ENCODE measurements at places on chromosomes 16 and 17.

DNA sequence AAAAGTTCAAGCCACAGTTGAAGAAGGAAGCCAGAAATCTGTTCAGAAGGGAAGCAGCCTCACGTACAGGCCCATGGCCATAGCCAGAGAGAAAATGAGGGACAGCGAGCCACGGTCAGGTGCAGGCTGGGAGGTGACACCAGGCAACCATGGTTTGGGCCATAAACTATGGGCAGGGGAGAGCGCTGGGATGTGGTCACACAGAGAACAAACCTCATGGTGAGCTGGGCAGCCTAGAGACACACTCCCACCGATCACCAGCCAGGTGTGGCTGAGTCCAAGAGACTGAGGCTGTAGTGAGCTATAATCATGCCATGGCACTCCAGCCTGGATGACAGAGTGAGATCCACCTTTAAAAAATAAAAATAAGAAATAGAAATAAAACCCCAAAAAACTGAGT lies 76.5 kb downstream of the NETO2 start:
- no peak for DNase-seq

- no peak for DNase-seq
Measured at GRCh38 chr16:4702466-4702808, 9.1 kb downstream of the NUDT16L1 start.

DNA sequence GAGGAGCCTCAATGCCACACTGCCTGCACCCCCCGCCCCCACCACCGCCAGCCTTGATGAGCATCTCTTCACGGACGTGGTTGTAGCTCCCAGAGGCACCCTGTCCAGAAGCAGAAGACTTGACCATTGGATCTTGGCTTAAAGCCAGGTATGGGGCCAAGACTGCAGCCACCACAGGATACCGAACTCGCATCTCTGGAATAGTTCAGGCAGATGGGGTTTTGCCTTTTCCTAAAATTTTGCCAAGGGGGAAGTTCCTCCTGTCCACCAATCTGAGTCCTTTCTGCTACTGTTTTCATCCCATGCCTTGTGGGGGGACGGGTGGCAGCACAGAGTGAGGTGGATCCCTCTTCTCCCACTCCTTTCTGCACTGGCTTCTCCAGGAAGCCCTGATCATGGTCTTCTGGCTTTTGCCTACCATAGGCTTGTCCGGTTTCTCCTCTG lies 939 bp downstream of the CORO6 start:
- no peak for DNase-seq

- DNase-seq = no peak
Measured at GRCh38 chr17:33864758-33865229, 390.3 kb upstream of the CCL2 start.

DNA sequence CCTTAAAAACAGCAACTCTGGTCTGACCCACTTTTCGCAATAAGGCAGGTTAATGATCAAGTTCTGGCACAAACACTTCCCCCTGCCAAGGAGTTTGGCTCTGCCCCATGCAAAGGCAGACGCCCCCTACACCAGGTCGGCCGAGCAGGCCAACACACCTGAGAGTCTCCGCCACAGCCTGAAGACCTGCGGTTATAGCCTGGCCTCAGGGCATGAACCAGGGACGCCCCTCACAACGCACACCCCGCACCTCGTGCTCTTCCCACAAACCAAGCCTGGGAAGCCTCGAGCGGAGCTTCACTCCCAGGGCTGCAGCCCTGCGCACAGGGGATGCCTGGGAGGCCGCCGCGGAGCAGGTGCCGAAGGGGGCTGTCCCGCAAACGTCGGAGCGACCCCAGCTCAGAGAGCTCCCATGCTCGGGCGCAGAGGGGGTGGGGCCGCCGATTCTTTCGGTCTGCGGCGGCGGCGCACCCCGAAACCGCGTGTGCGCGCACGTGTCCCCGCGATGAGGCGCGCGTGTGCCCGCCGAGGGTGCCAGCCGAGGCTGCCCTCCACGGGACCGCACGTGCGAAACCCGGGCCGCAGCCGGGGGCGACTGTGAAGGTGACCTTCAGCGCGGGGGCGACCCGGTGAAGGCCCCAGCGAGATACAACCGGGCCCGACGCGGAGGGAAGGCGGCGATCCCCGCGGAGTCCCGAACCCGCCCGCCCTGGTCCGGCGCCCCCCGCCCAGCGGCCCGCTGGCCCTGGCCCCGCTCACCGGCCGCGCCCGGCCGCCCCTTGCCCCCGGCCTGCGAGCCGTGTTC lies 559 bp downstream of the CLUH start:
- no peak for DNase-seq

DNA sequence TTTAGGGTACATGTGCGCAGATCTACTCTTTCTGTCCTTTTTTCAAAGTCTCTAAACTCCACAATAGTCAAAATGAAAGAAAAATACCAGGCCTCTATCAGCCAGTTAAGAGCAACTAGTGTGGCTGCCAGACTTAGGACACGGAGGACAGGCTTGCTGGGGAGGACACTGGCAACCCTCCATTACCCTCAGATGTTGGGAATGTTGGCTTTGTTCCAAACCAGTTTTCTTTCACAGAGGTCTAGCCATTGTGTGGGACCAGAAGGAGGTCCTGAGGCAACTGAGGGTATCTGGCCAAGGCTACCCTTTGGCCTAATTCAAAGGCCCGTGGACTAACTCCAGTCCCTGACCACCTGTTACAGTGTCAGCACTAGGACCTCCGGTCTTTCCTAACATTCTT lies 51.2 kb upstream of the MED9 start:
- no peak for DNase-seq

DNA sequence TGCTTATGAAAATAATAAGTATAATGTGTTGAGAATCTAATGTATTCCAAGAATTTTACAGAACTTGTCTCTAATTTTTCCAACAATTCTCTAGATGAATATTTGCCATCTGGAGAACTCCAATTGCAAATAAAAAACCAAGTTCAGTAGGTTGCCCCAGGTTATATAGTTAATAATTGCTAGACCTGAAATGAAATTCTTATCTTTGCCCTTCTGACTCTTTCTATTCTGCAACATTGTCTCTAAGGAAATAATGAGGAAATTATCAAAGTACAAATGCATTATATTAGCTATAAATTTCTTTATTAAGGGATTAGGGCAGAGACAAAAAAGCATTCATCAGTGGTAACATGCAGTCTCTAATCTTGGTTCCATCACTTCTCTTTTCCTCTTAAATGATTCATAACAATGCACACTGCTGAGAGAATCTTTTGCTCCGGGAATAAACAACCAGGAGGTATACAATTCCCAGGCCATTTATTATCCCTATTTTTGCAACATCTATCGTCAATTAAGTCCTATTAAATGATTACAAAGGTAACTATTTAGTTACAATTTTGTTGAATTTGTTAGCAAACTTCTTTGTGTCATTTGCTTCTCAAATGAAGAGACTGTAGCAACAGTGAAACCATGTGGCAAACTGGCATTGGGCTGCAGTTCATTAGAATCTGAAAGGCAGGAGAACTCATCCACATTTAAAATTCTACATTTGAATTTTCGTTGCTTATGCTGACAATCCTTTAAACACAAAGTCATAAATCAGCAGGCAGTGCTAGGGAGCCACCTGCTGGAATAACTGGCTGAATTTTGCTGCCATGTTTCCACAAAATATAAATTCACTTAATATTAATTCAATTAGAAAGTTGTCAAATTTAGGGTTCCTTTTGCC lies 349.6 kb downstream of the KIF2B start:
- peak; percentile 66 for DNase-seq

DNA sequence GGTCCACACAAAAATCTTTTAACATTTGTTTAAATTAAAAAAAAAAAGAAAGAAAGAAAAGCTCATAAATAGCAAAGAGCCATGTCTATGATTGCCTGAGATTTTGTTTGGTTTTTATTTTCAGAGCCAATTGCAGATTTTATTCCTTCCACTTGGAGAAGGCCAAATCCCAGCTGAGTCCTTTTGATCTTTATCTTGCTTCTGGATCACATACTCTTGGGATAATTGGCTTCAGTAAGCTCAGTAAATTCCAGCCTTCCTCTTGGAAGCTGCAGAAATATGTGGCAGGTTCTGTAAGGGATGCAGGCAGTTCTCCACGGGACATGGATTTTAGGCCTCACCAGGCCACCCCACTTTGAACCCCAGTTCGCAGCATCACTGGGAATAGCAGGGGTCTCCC lies 63.3 kb upstream of the TMC5 start:
- no peak for DNase-seq

DNA sequence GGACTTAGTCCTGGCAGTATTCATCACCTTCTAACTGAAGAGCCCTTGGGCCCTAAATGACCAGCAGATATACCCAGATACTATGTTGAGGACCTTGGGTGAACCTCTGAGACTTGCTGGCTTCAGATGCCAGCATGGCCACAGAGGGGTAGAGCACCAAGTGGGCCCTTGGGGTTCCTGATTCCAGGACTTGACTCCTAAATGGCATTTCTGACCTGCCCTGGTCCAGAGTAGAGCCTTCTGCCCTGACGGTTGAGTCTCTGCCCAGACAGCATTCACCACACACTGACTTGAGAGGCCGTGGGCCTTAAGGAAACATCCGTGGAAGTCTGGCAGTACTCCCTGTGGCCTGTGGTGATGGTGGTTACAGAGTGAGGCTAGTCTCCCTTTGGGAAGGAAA lies 2.8 kb upstream of the APPBP2 start:
- DNase-seq = no peak

DNA sequence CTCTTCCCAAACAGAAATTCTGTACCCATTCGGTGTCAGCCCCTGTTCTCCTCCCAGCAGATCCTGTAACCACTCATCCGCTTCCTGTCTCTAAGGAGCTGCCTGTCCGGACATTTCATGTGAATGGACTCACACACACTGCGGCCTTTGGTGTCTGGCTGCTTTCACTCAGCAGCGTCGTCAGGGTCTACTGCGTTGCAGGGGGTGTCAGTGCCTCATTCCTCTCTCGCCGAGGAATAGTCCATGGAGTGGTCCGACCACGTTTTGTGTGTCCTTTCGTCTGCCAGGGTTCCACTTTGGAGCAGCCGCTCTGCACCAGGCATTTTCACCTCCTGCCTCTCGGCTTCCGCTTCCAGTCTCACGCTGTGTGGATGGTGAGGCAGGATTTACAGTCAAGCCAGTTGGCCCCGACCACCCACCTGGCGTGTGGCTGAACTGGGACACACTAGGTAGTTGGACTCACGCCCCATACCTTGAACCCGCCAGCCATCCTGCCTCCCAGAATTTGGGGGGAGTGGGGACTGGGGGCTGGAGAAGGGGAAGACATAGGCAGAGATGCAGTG lies 188.2 kb upstream of the CIBAR2 start:
- DNase-seq = no peak

- DNase-seq = no peak
Measured at GRCh38 chr17:76627510-76627909, 16.0 kb downstream of the ST6GALNAC1 start.

DNA sequence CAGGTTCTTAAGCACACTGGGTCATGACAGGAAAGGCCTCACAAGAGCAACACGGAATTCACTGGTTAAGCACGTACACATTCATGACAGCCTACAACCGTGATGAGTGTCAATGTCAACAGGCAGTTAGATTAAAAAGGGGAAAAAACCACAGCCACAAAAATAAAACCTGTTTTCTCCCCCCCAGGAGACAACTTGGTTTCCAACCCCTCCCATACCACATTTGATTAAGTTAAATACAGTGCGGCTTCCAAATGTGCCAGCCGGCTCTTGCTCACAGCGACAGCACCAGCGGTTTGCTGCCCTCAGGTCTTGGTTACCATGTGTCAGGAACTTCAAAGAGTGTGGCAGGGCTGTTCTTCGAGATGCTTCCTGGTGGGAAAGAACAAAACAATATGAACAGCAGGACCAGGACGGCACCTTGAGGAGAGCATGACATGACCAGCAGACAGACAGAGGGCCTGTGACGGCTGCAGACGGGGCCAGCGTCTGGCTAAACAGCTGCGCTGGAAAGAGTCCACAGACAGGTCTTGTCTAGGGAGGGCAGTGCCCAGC lies 193.6 kb downstream of the PARN start:
- no peak for DNase-seq

- DNase-seq = no peak
Measured at GRCh38 chr16:73228649-73229048, 180.7 kb upstream of the ZFHX3 start.

- DNase-seq = no peak
Measured at GRCh38 chr17:33895491-33895890, 359.6 kb upstream of the CCL2 start.

- DNase-seq = no peak
Measured at GRCh38 chr16:65622151-65622550, 500.3 kb upstream of the CDH11 start.

GRCh38 chr16:20903116-20903898 lies 2.7 kb downstream of the LYRM1 start:
- no peak for DNase-seq

DNA sequence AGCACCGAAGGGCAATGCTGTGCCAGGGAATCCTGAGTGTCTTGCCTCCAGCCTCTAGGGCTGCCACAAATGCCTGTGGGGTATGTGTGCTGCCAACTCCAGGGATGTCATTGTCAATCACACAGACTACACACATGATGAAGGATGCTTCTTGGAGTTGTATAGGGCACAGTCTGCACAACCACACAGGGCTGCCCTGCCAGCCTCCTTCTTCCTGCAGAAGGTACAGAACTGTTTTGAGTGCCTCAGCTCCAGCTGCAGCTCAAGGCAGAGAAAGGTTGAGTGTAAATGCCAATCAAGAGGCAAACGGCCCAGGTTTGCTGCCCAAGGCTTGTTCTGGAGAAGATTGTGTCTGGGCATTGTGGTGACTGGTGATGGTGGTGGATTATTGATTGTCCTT lies 15.6 kb downstream of the SCNN1B start:
- DNase-seq = no peak

GRCh38 chr17:47757386-47757785 lies 24.4 kb downstream of the TBX21 start:
- no peak for DNase-seq

DNA sequence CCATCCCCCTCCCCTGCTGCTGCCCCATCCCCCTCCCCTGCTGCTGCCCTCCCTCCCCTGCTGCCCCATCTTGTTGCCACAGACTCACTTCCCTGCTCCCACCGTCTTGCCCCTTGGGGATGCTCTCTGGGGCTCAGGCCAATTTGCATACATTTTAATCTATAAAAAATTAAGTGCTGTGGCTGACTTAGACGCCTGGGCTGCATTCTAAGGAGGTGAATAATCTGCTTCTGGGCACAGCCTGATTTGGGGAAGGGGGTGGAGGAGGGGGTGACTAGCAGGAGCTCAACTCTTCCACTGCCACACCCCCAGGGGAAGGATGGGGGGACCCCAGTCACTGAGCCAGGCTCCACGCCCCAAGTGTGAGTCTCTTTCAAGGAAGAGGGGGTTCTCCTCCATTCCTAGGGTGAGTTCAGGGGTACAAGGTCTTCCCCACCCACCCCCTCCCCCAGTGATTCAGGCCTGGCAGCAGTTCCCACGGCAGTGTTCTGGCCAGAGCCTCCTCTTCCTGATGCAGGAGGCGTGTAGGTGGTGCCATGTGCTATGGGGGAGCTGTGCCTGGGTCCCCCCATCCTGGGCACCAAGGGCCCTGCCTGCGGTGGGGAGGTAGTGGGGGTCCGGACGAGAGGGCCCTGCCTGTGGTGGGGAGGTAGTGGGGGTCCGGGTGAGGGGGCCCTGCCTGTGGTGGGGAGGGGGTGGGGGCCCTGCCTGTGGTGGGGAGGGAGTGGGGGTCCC lies 5.0 kb downstream of the DPH1 start:
- no peak for DNase-seq

DNA sequence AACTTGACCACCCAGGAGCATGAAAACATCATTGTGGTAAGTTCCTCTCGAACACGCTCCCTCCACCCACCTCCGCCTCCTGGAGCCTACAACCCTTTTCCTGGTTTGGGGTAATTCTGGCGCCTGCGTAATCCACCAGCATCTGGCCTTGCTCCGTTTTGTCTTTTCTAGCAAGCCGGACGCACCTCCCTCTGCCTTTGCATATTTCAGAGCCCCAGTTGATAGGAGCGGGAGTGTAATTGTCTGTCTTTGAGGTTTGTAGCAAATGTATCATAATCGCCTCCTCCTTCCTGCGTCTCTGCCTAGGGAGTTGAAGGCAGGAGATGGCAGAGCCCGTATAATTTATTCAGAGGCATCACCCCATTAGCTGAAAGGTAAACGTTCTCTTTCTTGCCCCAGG lies 121.3 kb upstream of the PLCG2 start:
- DNase-seq = no peak
